Naive thymus-derived CD8-positive, alpha-beta T cell (primary cell): ENCODE measurements at places on chromosomes 1 and 21.

- DNase-seq: no peak
Observed at GRCh38 chr1:41950820-41951219, 32.1 kb upstream of the HIVEP3 start.

- no peak for DNase-seq
Observed at GRCh38 chr1:53837646-53837923, 511 bp downstream of the NDC1 start.

DNA sequence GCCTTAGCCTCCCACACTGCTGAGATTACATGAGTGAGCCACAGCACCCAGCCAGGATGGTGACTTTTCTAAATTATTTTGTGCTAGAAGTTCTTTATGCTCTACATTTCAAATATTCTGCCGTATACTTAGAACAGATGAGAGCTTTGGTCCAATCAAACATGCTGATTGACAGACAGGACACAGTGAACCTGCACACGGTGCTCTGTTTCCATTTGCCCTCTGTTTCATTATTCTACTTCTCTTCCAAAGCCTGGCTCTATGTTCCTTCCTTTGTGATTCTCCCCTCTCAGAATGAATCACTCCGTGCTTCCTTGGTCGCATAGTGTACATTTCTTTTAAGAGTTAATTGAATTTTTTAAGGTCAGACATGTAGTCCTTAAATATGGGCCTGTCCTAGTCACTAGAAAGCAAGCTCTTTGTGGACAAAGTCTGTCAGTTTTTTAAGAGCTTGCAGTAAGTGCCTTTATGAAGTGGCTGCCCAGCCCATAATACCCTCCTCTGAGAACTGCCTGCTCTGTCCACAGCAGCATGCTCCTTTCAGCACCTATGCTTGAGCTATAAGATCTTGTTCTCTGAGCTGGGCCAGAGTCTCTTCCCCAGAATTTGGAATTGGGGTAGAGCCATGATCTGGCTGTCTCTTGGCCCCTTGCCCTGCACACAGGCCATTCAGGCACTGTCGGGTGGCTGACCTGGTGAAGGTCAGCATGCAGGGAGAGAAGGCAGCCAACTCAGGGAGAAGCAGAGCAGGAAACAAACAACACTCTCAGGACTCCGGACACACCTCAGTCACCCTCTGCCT, 66.8 kb upstream of the SLC44A3 start:
- DNase-seq: no peak

- DNase-seq: no peak
Observed at GRCh38 chr1:30845904-30846290, 62.7 kb downstream of the SDC3 start.

GRCh38 chr1:199291022-199291740, 652.3 kb downstream of the PTPRC start:
- DNase-seq: no peak

GRCh38 chr1:20194224-20194623, 7.9 kb upstream of the PLA2G2C start:
- no peak for DNase-seq

DNA sequence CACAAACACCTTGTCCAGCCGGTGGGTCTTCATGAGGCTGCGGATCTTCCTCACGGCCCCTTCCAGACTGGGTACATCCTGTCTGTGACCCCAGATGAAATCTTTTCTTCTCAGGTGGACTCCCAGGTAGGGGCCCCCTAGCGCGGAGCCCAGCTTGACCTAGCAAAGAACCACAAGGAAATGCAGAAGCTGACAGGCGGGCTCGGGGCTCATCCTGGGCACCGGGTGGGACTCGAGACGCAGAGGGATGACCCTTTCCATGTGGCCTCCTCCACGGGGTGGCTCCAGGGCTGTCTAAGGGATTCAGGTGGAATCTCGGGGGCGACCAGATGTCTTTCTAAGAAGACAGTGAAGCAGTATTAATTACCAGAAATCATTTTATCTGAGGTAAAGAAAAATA, 17.8 kb downstream of the POFUT2 start:
- no peak for DNase-seq

GRCh38 chr1:81125672-81126071, 675.1 kb upstream of the ADGRL2 start:
- DNase-seq: no peak

DNA sequence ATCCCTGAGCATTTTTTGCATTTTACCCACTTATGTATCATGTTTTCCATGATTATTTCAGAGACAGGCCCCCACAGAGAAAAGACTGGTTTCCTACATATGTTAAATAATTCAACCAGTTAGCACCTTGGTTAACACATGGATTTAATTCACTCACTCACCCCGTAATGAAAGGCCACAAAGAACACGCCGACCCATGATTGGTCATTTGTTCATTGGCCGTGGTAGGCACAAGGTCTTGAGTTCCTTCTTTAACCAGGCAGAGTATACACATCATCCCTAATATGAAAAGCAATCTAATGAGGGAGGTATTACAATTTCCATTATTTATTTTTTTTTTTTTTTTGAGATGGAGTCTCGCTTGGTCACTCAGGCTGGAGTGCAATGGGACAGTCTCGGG, 50.6 kb downstream of the RPS6KA1 start:
- no peak for DNase-seq

GRCh38 chr1:78688697-78689096, 39.1 kb downstream of the IFI44 start:
- no peak for DNase-seq

DNA sequence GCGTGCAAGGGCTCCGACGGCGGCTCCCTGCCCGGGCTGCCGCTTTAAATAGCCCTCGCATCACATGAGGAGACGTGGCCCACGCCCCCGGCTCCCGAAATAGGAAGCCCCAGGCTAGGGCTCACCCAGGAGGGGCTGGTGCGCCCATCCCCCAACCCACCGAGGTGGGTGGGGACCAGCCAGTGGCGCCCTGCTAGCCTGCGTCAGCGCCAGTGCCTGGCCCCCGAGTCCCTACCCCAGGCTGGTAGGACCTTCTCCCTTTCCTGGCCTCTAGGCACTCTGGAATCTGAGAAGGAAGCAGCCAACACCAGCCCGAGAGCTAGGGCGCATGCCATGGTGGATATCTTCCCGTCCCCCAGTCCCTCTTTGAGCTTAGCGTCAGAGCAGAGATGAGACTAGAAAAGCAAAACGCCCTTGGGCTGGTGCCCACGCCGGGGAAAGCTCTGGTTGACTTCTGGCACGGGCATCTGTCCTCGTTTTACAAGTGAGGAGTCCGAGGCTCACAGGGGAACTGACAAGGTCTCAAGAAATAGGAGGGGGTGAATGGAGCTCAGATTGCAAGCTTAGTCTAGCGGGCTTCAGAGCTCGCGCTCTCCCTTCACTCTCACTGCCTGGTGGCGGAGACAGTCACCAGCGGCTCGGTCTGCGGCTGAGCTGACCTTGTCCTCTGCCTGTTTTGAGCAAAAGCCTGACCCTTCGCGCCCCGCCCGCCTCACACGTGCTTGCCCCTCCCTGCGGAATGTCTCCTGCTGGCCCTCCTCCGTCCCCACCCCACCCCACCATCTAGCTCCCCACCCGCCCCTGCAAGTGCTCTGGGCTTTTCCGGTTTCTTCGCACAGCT, at the start of gene FABP3:
FABP3 (minus strand) TSS at position 21 of the 841 bp plus-strand sequence. CDS start 62 bp downstream, outside the sequence.
- DNase-seq: peak; percentile 25

DNA sequence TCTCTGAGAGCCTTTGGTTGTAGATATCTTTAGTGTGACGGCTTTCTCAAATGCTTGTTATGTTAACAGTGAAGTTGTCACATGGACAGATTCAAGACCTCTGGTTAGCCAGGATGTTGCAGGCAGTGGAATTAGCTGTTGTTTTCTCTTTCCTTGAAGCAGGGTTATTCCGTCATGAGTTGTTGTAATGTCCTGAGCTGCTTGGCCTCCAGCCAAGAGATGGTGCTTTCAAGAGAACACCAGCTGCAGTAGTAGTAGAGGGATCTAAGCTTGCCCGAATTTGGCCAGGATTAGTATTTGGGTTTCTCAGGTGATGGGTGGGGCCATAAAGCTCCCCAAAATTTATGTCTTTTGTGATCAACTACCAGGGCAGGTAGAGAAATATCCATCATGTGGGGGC, 13.4 kb downstream of the KCNE1 start:
- DNase-seq: no peak

- DNase-seq: no peak
Observed at GRCh38 chr21:31732597-31733550, 956 bp upstream of the SCAF4 start.

- no peak for DNase-seq
Observed at GRCh38 chr21:38839328-38840286, 33.9 kb downstream of the ETS2 start.

- DNase-seq: no peak
Observed at GRCh38 chr1:224520808-224521207, 86.2 kb upstream of the WDR26 start.

DNA sequence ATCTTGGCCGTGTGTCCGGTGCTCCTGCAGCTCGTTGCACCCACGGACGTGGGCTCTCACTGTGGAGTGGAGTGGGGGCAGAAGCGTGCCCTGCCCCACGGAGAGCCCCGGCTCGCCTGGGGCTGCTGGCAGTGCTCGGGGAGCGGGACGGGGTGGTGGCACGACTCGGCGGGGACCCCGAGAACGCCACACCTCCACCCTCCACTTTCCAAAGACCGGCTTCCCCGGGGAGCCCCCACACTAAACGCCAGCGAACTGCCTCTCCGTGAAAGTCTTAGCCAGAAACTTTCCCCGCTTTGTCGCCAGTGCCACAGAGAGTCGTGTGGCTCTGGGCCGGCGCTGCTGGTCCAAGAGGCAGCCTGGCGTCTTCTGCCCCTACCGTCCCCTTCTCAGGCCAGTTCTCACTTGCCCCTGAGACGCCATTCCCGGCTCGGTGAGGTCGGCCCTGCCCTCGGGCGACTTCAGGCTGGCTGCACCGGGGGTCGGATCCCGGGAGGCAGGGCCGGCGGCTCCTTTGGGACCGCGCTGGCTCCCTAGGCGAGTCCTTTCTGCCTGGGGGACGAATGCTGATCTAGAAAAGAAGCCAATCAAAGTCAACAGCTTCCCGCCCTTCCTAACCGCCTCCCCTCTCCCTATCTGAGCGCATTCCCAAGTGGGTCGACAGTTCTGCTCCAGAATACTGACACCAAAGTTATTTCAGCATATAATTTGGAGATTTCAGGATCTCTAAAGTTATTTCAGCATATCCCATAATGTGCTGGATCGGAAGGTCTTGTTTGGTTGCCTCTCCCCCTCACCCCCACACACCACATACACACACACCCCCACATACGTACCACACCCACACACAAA, 2.6 kb upstream of the SAMD13 start:
- DNase-seq: peak; percentile 68

GRCh38 chr1:3533067-3534048, 78.0 kb downstream of the MEGF6 start:
- no peak for DNase-seq

DNA sequence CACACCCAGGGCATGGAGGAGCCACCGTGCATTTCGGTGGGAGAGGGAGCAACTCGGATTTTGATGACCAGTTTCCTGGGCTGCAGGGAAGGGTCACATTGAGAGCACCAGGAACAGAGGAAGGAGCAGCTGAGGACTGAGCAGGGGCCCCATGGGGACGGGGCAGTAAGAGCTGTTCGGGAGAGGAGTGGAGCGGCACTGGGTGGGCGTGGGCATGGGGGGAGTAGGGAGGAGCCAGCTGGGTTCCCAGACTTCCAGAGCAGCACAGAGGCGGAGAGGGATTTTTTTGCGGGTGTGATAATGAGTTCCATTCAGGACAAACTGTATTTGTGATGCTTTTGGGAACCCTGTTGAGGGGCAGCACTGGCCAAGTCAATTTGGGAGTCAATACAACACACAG, 17.4 kb upstream of the GPR153 start:
- no peak for DNase-seq

DNA sequence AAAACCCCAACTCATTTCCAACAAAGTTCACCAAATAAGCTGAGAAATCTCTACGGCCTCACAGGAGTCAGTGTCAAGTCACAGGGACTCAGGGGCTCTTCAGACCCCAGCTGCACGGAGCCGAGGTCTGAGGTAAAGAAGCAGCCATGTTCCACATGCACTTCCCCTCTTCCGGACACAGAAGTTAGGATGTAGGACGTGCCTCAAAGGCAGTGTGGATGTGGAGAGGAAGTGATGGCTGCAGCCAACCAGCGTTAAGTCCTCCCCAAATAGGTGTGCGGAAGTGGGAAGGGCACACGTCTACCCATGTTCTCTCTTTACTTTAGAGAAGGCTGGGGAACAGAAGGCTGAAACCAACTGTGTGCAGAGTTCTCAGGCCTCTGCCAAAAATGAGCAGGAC, 14.6 kb upstream of the NCF2 start:
- no peak for DNase-seq

GRCh38 chr1:241825581-241825980, 22.4 kb upstream of the EXO1 start:
- no peak for DNase-seq

- DNase-seq: no peak
Observed at GRCh38 chr1:50493710-50494109, 70.5 kb upstream of the DMRTA2 start.

GRCh38 chr1:188295157-188295556, 1466.4 kb downstream of the PLA2G4A start:
- no peak for DNase-seq

DNA sequence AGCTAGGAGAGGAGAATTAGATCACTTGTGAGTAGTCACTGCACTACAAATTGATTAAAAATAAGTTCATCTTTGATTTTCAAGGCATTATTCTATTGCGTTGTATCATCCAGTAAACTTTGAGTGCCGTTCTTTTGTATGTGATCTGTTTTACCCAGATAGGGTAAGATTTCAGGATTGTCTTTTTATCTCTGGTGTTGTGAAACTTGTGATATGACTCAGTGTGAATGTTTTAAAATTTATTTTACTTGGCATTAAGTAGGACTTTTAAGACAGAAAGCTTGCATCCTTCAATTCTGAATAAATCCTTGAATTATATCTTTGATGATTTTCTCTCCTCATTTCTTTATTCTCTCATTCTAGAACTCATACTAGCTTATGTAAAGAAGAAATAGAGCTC, 93.3 kb upstream of the ADAMTS5 start:
- no peak for DNase-seq

GRCh38 chr1:221939607-221940006, 197.7 kb upstream of the DUSP10 start:
- no peak for DNase-seq

- DNase-seq: no peak
Observed at GRCh38 chr1:64055310-64055709, 148.1 kb upstream of the UBE2U start.

DNA sequence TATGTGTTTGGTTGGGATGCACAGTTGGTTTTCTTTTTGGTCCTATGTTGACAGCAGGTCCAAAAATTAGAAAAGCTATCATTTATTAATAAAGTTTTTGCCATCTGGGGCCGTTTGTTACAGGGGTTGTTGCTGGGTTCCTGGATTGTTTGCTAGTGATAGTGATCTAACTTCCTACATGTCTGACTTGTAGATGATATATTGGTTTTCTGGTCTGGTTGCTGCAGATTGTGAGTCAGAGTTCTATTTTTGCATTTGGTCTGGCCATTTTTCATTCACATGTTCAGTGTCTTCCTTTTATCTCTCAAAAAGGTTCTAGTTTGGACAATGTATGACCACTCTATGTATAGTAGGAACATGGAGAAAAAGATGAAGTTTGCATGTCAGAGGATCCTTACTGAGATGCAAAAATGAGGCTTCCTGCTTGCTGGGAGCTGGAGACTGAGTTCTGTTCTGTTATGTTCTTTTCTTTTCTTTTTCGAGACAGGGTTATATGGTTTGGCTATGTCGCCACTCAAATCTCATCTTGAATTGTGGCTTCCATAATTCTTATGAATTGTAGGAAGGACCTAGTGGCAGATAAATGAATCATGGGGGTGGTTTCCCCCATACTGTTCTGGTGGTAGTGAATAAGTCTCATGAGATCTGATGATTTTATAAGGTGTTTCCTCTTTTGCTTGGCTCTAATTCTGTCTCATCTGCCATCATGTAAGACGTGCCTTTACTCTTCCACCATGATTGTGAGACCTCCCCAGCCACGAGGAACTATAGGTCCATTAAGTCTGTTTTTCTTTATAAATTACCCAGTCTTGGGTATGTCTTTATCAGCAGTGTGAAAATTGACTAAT, 4.2 kb upstream of the NVL start:
- DNase-seq: no peak
